A549 treated with RU486 at 1 μM for 4 hours (cell line): ENCODE measurements at places on chromosomes 4 and X. TPM values are rescaled to one million over a fixed set of nuclear protein-coding genes. Genes with fewer than 3 reads are reported as not detected.

CPE gene
- 0.81 to 2.0 TPM (median 1.7 TPM) in 5 replicates for total RNA-seq

DUSP21 gene
- not detected in 5 replicates for total RNA-seq

UGT8 gene
- 0.13 to 0.25 TPM (median 0.17 TPM) in 5 replicates for total RNA-seq

FAM13A gene
- 4.2 to 6.3 TPM (median 6.1 TPM) in 5 replicates for total RNA-seq

FGFBP1 gene
- total RNA-seq = 3.7 to 4.5 TPM (median 4.3 TPM) in 5 replicates
